NCI-H2081 (cell line): ENCODE measurements at places on chromosomes 3 and 15.

- DNase-seq, result no peak
These were observed 86.9 kb downstream of the C3orf80 start for GRCh38 chr3:160312014-160312624.

DNA sequence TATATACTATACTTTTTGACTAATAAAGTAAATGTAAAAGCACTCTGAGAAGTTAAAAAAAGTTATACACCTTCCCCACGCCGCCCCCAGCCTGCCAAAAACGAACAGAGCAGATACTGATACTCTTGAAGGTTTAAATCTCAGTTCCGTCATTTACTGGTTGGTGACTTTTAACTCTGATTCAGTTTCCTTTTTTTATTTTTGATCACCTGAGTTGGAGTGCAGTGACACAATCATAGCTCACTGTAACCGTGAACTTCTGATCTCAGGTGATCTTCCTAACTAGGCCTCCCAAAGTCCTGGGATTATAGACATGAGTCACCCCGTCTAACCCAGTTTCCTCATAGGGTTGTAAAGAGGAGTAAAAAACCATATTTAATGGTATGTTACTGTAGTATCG is 3.3 kb upstream of the TIPIN start:
- DNase-seq, result no peak

- peak; percentile 61 for DNase-seq
These were observed 67.7 kb downstream of the CPN2 start for GRCh38 chr3:194283221-194284006.

- DNase-seq, result no peak
These were observed 65.7 kb downstream of the TJP1 start for GRCh38 chr15:29756358-29757267.

GRCh38 chr3:149417174-149417573 is 39.7 kb upstream of the TM4SF1 start:
- no peak for DNase-seq

DNA sequence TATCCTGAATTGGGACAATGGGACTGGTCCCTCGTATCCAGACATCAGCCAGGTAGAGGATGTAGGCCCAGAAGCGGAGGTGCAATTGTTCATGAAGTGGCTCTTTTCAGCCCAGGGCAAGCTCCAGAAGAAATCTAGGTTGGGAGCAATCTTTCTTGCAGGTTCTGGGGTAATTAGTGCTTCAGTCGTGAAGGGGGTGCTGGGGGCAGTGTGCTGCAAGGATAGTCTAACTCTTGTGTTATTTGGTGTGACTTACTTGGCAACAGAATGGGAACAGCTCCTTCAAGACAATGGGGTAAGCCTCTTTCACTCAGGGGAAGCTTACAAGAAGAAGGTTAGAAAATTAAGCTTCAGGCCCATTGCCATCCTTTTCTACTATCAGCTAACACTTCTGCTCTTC is 273.0 kb downstream of the DIPK2A start:
- no peak for DNase-seq

- DNase-seq, result no peak
These were observed 223.1 kb downstream of the MEIS2 start for GRCh38 chr15:36877294-36877693.

DNA sequence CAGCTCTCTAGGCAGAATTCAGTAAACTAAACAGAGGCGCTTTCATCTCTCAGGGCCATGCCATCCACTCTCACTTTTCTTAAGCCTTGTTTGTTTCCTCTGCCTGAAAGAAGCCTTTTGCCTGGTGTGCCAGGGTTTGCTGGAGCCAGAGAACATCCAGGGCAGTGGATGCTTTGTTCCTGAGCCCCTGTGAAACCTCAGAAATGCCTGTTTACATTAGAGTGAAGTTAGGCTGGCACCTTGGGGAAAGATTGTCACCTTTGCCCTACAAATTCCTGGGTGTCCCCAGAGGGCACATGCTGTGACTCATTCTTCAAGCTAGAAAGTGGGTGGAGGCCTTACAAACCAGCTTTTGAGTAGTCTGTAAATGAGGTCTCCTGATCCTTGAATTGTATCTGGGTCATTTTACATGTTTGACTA is 10.7 kb upstream of the TRAK1 start:
- DNase-seq, result no peak

GRCh38 chr15:65551183-65551582 is 20.9 kb downstream of the HACD3 start:
- no peak for DNase-seq

GRCh38 chr3:77324105-77324504 is 284.2 kb downstream of the ROBO2 start:
- DNase-seq, result no peak

DNA sequence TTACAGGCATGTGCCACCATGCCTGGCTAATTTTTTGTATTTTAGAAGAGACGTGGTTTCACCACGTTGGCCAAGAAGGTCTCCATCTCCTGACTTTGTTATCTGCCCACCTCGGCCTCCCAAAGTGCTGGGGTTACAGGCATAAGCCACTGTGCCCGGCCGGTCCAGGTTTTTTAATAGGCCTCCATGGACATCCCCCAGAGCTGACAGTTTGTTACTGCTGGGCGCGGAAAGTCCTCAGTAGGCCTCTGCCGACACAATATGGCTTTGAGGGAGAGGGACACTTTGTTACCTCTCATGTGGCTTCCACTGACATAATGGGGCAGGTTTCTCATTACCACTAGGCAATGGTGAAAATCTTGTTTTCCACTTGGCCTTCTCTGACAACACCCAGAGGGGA is 152.0 kb downstream of the WNT7A start:
- DNase-seq, result no peak
